Ovary (tissue), 10 donors: ENCODE measurements at places on chromosomes 5 and 9.

DNA sequence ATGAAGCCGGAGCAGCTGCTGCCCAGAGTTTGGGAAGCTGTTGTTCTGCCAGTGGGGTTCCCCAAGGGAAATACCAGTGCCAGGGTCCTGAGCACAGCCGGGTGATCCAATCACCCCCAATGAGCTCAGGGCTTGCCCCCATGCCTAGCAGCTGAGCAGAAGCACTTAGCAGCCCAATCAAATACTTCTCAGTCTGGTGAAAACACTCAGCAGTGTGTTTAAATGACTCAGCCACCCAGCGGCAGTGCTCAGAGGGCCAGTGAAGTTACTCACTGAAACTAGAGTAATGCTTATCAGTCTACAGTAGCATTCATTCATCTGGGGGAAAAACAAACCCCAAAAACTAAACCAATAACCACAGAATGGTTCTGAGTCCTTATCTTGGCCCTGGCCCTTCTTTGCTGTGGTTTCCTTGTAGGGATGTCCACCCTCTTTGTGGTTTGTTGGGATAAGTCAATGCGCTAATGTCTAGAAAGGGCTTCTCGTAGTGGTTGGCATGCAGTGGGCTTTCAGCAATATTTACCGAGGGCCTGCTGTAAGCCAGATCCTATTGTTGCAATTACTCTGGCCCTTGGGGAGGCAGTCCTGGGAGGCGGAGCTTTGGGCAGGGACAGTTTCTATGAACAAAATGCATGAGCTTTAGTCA is 43.1 kb downstream of the LHX2 start:
- no peaks in the 10 kb centered on the region for H3K4me1 ChIP-seq
- H3K27ac ChIP-seq, result no peak overlapping the region
- H3K27me3 ChIP-seq, result no peaks in the 10 kb centered on the region
- no peaks in the 10 kb centered on the region for H3K36me3 ChIP-seq
- no peak for DNase-seq

- no peak for DNase-seq
- no peaks in the 10 kb centered on the region for H3K36me3 ChIP-seq
- H3K4me3 ChIP-seq, result no peak overlapping the region
- no peaks in the 10 kb centered on the region for H3K4me1 ChIP-seq
These were observed 33.1 kb upstream of the AFAP1L1 start for GRCh38 chr5:149238540-149238939.

DNA sequence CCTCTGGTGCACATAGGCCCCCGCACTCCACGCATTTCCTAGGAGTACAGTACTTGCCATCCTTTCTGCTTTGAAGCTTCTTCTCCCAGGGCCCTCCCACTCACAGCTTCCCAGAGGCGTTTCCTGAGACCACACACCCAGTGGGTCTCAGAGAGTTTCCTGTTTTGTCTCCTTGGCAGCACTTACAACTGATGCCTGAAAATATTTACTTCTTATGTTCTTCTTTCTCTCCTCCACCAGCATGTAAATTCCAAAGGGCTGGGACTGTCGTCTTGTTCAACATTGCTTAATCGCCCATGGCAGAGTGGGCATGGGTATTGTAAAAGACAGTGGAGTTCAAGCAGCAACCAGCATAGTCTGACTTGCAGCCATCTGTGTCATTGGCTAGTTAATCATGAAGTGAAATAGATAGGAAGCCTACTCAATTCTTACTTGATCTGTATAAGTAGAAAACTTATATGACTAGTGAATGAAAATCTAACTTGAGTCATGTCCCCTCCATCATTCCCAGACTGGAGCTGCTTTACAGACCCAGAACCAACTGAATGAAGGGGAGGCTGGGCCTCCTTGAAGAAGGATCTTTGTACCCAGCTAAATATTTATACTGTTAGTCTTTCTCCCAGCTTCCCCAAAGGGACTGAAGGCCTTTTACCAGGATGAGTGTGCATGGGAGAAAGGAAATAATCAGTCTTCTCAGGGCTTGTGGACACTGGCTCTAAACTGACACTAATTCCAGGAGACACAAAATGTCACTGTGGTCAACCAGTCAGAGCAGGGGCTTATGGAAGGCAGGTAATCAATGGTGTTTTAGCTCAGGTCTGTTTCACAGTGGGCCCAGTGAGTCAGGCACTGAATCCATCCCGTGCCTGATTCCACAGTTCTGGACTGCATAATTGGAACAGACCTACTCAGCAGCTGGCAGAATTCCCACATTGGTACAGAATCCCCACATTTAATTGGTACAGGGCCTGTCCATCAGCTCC is 116.4 kb downstream of the SV2C start:
- no peak overlapping the region for H3K4me3 ChIP-seq
- H3K36me3 ChIP-seq, result no peaks in the 10 kb centered on the region
- no peaks in the 10 kb centered on the region for H3K4me1 ChIP-seq
- no peak for DNase-seq
- no peak overlapping the region for H3K27ac ChIP-seq

DNA sequence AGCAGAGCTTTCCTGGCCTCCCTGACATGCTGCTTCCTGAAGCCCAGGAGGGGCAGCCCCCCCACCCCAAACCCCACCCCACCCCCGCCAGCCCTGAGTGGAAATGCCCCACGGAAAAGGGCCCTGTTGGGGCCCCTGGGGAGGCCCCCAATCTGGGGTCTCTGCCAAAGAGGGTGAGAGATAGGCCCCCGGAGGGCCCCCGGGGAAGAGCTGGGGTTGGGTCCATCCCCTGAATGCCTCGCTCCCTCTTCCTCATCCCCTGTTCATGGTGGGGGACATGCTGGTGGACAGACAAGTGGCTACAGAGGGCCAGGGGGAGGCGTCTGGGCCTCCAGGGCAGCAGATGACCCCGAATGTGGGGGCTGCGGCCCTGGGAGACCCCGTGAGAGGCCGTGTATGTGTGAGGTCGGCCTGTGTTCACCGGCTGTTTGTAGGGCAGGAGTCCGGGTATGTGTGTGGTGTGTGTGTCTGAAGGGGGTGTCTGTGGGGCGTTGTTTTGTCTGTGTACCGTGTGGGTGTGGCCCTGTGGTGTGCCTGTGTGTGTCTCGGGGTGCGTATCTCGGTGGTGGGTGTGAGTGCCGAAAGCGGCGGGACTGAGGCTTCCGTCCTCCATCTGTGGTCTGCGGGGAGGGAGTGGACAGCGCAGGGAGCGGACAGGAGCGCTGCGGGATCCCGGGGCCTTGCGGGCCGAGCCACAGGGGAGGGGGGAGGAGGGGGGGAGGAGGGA is 11.3 kb downstream of the C9orf50 start:
- H3K27me3 ChIP-seq, result no peaks in the 10 kb centered on the region
- H3K27ac ChIP-seq, result peak overlapping the region; percentile 56
- peaks cover 16% of the 10 kb centered on the region for H3K4me1 ChIP-seq
- DNase-seq, result peak; percentile 75
- no peaks in the 10 kb centered on the region for H3K36me3 ChIP-seq
- H3K4me3 ChIP-seq, result peak overlapping the region; percentile 57

DNA sequence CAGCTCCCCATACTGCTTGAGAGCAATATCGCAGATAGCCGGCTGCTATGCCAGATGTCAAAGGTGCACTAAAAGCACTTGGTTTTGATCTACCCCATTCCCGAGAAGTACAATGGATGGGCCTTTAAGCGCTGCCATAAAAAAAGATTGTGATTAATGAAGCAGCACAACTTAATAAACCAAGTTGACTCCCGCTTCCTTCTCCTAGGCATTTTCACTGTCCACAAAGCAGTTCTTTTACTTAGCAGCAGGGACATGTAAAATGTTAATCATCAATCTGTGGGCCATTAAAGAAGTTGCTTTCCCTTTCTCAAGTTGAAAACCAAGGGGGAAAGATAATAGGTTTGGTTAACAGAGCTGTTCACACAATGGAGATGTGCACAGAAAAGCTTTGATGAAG is 176.4 kb downstream of the TRPM6 start:
- H3K36me3 ChIP-seq, result no peaks in the 10 kb centered on the region
- no peak for DNase-seq
- H3K27ac ChIP-seq, result no peak overlapping the region
- H3K27me3 ChIP-seq, result no peaks in the 10 kb centered on the region
- H3K4me1 ChIP-seq, result no peaks in the 10 kb centered on the region
